Right ventricle myocardium inferior (tissue), 1 donor: ENCODE measurements at places on chromosomes 13 and 19.

DNA sequence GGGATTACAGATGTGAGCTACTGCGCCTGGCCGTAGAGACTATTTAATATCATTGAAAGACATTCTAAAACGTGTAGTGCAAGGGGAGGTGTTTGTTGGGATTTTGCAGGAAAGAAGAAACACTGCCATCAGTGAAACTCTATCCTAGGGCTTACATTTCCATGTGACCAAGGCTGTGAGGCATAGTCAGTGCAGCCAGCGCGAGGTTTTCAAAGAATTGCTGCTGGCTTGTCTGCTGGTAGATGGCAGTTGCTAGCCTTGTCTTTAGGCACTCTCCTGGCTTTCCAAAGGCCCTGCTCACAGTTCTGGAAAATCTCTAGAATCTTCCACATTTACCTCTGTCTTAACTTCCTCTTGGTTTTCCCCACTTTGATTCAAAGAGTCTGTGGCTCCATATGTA is 77.5 kb downstream of the GPC6 start:
- DNase-seq, result no peak

GRCh38 chr19:39497996-39498797 is 550 bp upstream of the DLL3 start:
- DNase-seq, result no peak

DNA sequence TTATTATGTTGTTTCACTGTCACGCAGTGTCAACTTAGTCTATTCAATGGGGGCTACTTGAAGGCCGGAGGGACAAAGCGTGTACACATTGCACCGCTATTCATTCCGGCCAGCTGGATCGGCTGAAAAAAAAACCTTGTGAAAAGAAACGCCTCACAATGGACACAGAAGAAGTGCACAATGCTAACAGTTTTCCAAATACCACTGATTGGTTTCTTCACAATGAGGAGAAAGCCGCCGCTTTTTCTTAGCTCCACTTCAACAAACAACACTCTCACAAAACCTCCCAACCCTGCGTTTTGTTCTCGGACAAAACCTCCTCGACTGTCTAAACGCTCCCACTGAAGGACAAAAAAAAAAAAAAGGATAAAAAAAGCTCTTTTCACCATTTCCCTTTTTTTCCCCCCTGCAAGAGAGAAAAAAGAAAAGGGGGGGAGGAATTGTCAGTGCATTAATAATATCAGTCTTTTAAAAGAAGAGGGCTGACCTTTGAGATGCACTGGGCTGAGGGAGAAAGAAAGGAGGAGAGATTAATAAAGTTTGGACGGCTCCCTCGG is 5.4 kb downstream of the SOX21 start:
- no peak for DNase-seq

DNA sequence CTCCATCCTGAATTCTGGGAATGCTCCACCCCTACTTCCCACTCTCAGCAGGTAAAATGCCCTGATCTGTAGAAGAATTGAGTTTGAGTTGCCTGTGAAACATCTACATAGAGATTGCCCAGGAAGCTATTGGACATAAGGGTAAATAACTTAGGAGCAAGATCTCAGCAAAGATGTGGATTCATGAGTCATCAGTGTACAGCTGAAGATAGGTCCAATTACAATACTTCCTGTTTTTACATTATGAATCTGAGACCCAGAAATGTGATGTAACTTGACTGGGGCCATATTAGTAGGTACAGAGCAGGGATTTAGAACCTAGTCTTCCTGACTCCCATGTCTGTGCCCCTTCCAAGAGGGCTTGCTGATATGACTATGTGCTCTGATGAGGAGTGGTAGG is 79.4 kb upstream of the FNDC3A start:
- DNase-seq, result no peak

DNA sequence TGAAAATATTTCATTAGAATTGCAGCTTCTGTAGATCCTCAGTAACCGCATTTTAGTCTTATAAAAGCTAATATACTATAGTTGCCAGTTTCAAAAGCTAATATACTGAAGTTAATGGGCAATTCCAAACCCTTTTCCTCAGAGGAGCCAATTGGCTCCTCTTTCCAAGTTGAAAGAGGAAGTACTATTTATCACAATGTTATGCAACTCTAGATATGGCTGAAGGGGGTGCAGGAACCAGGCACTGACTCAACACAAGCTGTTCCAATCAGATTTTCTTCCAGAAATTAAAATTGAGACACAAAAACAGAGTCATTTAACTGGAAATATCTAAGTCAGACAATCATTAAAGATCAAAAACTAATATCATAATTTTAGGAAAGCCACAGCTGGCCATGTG is 258.9 kb downstream of the PCDH20 start:
- no peak for DNase-seq

- DNase-seq, result no peak
Measured at GRCh38 chr13:29883941-29884518, 33.6 kb upstream of the UBL3 start.

- DNase-seq, result no peak
Measured at GRCh38 chr13:26571518-26571917, 14.0 kb downstream of the WASF3 start.

GRCh38 chr19:16640951-16641350 is 12.9 kb upstream of the MED26 start:
- DNase-seq, result no peak

DNA sequence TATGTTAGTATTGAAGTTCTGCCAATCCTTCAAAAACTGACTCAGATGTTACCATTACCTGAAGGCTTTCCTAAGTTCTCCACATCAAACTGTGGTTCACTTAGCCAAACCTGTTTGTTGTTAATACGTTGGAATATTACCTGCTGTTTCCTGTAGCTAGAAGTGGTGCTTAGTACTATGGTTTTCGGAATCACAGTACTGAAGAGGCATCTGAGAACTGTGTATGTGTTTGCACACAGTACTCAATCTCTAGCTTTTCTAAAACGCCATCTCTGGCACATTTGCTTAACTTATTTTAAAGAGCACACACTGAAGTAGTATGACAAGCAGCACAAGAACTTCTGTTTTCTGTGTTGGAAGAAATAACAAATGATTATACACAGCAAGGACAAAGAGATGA is 248.2 kb downstream of the SHISA2 start:
- no peak for DNase-seq

- no peak for DNase-seq
Measured at GRCh38 chr13:110648146-110648819, 32.9 kb downstream of the NAXD start.

DNA sequence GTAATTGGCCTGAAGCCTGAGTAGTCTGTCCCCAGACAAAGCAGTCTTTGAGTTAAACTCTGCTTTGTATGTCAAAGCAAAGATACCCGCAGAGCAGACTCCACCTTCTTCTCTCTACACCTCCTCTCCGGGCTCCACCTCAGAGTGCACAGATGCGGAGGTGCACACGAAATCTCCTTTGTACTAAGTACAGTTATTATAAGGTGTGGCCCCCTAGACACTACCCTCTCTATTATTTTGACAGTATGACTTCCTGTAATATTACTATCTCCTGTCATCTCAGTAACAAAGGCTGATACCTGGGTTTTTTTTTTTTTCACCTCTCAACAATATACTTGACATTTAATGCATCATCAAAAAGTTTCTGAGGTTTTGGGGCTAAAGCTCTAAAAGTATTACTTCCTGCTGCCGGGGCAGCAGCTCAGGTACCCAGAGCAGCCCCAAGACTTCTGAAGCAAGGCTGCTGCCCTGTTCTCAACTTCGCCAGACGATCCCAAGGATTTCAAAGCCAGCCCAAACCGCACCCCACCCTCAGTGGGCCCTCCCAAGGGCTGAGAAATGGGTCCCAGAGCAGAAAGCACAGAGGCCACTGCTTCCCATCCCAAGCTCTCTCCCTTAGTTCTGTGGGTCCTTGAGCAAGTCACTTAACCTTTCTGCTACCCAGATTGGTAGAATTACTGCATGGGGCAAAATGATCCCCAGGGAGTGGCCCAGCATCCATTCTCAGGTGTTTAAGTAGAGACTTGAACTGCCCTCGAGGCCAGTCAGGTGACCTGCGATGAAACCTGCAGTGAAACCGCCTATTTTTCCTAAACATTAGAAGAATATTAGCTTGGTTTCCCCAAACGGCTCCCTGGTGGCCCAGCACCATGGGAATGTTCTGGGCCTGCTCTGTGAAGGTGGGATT is 180.6 kb downstream of the FOXO1 start:
- DNase-seq, result no peak

GRCh38 chr13:89982407-89983095 is 1364.9 kb upstream of the MIR17HG start:
- no peak for DNase-seq

DNA sequence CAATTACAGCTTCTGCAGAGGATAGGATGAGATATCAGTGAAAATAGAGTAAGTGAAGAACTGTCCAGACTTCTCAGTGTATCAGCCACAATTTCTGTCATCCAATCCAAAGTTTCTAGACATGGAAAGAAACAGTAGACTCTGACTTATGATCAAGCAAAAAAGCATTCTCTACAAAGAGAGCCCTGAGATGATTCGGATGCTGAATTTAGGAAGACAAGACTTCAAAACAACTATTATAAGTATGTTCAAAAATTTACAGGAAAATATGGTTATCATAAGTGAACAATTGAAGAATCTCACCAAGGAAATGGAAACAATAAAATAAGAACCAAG is 238.2 kb upstream of the IRS2 start:
- DNase-seq, result no peak

- no peak for DNase-seq
Measured at GRCh38 chr19:17318966-17319365, 9.6 kb downstream of the DDA1 start.

DNA sequence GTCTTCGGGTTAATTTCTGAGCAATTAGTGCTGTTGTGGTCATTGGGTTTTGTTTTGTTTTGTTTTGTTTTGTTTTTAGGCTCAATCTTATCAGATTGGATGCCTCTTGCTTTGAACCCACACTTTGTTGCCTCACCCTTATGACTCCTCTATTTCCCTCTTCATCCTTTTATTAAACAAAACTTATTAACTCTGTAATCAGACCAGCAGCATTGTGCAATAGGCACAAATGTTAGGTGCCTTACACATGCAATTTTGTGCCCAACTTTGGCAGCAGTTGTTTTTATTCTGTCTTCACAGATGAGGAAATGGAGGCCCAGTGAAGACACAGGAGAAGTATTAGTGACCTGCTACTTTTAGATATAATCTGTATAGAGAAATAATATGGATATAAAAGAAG is 377.7 kb downstream of the KCNRG start:
- DNase-seq, result no peak

DNA sequence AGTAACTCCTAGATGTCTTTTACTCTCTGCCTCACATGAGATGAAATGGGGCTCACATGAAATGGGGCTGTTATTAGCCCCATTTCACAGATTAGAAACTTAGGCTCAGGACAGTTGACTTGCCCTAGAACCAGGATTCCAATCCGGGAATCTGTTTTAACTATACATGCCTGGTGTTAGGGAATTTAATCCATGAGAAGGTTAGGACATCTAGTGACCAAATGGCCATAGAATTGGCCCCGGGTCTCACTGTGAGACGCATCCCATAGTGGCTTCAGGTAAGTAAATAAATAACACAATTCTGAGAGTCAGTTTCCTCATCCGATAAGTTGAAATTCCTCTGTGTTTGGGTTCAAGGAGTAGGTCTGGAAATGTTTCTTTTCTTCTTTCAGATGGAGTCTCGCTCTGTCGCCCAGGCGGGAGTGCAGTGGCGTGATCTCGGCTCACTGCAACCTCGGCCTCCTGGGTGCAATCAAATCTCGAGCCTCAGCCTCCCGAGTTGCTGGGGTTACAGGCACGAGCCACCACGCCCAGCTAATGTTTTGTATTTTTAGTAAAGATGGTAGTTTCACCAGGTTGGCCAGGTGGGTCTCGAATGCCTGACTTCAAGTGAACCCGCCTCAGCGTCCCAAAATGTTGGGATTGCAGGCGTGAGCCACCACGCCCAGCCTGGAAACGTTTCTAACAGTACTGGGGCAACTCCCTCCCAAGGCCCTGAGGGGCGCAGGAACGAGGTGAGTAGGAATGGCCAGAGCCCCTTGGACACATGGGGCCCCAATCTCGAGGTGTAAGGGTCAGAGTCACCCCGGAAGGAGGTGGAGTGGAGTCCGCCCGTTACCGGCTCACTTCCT is 1.2 kb upstream of the ZNF574 start:
- DNase-seq, result no peak

DNA sequence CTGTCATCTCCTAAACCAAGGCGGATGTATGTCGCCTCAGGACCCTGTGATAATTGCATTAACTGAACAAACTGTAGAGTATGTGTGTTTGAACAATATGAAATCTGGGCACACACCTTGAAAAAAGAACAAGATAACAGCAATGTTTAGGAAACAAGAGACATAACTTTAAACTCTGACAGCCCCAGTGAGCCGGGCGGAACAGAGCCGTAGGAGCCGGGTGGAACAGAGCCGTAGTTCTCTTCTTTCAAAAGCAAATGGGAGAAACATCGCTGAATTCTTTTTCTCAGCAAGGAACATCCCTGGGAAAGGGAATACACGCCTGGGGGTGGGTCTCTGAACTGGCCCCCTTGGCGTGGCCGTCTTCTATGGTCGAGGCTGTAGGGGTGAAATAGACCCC is 31.8 kb upstream of the ZNF675 start:
- DNase-seq, result no peak

DNA sequence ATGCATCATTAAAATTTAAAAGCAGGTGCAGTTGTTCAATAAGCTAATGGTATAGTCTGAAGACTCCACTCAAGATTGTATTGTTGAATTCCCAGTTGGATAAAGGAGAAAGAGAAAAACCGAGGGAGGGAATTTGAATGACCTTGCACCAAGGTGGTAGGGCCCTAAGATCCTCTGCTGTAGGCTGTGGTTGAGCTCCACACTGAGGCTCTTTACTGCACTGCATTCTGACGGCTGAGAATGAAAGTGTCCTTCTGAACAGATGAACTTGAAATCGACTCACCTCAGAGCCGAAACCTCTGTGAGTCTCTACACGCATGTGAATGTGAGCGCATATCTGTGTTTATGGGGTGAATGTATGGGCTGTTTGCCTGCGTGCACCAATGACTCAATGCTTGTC is 388.9 kb upstream of the DACH1 start:
- no peak for DNase-seq

- peak; percentile 55 for DNase-seq
Measured at GRCh38 chr13:113584870-113585671, 518 bp downstream of the TFDP1 start.

- DNase-seq, result no peak
Measured at GRCh38 chr13:58151452-58151851, 519.9 kb downstream of the PCDH17 start.

DNA sequence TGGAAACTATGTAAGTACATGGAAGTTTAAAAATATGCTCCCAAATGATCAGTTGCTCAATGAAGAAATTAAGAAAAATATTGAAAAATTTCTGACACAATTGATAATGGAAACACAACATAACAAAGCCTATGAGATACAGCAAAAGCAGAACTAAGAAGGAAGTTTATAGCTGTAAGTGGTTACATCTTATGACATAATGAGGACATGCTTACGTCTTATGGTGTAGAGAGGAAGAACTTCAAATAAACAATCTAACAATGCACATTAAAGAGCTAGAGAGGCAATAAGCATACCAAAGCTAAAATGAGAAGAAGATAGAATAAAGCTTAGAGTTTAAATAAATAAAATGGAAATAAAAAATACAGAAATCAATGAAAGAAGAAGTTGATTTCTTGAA is 50.0 kb upstream of the CEACAM21 start:
- DNase-seq, result no peak
